ENCODE measurements at places on chromosomes 1 and 21. TPM values are rescaled to one million over a fixed set of nuclear protein-coding genes. Genes with fewer than 3 reads are reported as not detected.

PTPN7 gene
- 475 TPM for total RNA-seq

DISP3 gene
- 0.31 TPM for total RNA-seq

OR2T35 gene
- not detected for total RNA-seq

NBPF8 gene
- total RNA-seq: 18.3 TPM

ACBD3 gene
- total RNA-seq: 23.9 TPM

SYNC gene
- total RNA-seq: not detected

DNAH14 gene
- 0.57 TPM for total RNA-seq

LAPTM5 gene
- total RNA-seq: 178 TPM

MYCL gene
- 0.42 TPM for total RNA-seq

Data from activated CD4-positive, alpha-beta T cell treated with anti-CD3 and anti-CD28 coated beads, Interleukin-2, amount 10 ng/mL, durations not matched to agents 24 days and 14 days (primary cell).